Activated CD4-positive, CD25-positive, alpha-beta regulatory T cell treated with anti-CD3 and anti-CD28 coated beads, Interleukin-2, amount 50 U/mL, for 16 hours (primary cell): ENCODE measurements at places on chromosomes 16 and 17.

DNA sequence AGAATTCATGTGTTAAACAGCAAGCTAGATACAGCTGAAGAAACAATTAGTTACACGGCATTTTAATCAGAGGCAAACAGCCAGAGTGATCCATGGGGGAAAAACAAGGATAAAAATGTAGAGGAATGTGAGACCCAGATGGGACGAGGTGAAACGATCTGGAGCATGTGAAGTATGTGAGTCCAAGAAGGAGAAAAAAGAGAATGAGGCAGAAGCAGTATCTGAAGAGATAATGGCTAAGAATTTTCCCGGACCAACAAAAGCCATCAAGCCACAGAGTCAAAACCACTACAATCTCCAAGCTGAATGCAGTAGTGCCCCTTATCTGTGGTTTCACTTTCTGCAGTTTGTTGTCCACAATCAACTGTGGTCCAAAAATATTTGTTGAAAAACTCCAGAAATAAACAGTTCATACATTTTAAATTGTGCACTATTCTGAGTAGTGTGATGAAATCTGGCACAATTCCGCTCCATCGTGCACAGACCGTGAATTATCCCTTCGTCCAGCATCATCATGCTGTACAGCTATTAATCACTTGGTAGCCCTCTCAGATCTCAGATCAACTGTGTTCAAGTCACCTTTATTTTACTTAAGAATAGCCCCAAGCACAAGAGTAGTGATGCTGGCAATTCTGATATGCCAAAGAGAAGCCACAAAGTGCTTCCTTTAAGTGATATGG, 18.8 kb downstream of the MYH10 start:
- DNase-seq = no peak

- no peak for DNase-seq
These were observed 105.8 kb downstream of the TANC2 start for GRCh38 chr17:63071797-63072196.

GRCh38 chr17:41340934-41341861, 9.4 kb downstream of the KRT33A start:
- DNase-seq = no peak

DNA sequence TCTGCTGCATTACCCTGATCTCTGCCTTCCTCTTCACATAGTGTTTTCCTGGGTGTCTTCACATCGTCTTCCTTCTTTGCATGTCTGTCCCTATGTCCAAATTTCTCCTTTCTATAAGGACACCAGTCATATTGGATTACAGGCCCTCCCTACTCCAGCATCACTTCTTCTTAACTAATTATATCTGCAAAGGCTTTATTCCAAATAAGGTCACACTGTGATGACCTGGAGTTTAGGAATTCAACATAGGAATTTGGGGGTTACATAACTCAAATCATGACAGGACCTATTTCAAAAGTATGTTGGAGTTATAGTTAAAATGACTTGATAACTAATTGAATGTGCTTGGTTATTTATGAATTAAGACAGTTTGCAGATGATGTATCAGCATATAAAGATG, 490.5 kb upstream of the ERCC4 start:
- DNase-seq = no peak

- DNase-seq = no peak
These were observed 1.3 kb upstream of the NLGN2 start for GRCh38 chr17:7406235-7406825.

DNA sequence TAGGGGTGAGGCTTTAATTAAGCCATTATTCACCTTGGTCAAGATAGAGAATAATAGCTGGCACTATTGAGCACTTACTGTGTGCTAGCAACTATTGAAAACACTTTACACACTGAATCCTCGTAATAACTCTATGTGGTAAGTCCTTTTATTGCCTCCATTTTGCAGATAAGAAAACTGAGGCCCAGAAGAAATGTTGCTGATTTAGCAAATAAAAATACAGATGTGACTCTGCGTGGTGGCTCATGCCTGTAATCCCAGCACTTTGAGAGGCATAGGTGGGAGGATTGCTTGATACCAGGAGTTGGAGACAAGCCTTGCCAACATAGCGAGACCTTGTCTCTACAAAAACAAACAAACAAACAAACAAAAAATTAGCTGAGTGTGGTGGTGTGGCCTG, 19.4 kb downstream of the OTOA start:
- DNase-seq = no peak

GRCh38 chr16:84922351-84923120, 88.8 kb downstream of the ZDHHC7 start:
- DNase-seq = no peak

GRCh38 chr16:74752258-74752657, 22.4 kb downstream of the FA2H start:
- DNase-seq = no peak

- no peak for DNase-seq
These were observed 13.7 kb downstream of the MXRA7 start for GRCh38 chr17:76696763-76697701.

GRCh38 chr17:50361561-50362480, 11.2 kb downstream of the MRPL27 start:
- DNase-seq = peak; percentile 28

GRCh38 chr16:48603647-48604376, 6.2 kb downstream of the N4BP1 start:
- DNase-seq = no peak

DNA sequence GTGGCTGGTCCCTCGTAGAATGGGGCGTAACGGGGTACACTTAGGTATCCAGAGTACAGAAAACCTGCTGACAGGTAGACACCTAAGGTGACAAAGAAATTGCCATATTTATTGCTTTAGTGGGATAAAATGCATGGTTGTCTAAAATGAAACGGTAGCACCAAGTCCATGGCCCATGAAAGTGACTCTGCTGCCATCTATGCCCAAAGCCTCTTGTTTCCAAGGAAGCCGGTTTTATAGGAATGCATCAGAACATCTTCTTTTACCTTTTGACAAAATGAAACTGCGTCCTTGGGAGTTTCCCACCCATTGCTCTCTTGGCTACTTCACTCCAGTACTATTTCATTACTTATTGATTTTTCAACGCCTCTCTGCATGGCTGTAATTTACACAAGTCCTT, 151.3 kb upstream of the ZFHX3 start:
- DNase-seq = no peak

DNA sequence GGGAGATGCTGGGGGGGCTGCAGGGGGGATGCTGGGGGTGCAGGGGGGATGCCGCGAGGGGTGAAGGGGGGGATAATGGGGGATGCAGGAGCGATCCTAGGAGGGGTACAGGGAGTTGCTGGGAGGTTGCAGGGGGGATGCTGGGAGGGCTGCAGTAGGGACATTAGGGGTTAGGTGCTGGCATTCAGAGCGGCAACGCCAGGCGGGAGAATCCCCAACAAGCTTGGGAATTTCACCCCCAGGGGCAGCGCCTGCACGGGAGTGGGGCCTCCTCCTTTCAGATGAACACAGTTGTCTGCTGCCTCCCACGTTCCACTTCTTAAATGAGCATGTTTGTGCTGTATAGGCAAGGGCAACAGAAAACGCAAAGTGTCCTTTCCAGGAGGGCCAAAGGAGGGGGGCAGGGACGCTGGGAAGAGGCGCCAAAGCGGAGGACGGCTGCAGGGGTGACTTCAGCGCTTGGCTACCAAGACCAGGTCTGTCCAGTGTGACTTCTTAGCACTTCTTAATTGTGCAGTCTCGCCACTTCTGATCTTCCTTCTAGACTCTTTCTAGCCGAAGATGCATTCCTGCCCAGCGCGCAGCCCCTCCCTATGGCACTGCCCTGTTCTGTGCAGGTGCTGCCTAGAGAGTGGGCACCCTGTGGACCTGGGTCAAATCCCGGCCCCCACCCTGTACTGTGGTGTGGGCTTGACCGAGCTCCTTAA, 2.0 kb upstream of the SLC6A4 start:
- DNase-seq = no peak

GRCh38 chr16:11835891-11836649, 15.3 kb downstream of the RSL1D1 start:
- no peak for DNase-seq

DNA sequence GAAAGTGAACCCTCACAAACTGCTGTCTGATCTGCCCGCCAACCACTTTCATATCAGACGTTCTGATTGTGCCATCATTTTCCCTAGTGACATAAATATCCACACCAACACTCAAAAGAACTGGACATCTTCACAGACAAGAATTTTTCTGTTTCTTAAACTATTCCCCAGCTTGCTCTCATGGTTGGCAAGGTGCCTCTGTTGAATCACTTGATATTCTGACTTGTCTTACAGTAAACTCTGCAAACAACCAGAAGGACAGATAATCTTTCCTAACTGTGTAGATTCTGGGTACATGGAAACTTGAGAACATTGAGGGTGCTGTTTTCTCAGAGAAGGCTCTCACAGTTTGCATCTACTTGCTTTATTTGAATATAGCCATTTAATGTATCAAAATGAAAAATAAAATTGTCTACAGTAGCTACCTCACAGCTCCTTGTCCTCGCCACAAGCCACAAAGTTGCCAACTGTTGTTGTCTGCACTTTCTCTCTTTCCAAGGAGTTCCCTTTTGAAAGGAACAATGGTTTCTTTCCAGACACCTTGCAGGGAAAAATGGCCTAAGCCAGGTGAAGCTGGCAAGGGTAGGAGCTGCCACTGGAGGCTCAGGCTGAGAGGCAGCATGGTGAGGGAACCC, 46.0 kb upstream of the ADAMTS18 start:
- DNase-seq = no peak

DNA sequence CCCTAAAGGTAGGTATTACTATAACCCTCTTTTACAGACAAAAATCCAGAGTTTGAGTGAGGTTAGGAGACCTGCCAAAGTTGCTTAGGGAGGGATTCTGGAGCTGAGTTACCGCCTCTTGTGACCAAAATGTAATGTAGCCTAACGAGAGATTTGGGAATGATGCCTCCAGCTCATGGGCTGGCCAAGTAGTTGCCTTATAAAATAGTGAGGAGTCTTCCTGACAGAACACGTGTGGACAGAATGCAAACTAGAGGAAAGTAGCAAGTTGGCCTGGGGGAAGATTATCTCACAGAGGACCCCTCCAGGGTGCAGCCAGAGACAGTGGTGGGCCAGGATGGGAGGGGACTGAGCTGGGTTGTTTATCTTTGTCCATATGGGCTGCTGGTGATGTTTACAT, 543.7 kb upstream of the CDH11 start:
- DNase-seq = no peak

DNA sequence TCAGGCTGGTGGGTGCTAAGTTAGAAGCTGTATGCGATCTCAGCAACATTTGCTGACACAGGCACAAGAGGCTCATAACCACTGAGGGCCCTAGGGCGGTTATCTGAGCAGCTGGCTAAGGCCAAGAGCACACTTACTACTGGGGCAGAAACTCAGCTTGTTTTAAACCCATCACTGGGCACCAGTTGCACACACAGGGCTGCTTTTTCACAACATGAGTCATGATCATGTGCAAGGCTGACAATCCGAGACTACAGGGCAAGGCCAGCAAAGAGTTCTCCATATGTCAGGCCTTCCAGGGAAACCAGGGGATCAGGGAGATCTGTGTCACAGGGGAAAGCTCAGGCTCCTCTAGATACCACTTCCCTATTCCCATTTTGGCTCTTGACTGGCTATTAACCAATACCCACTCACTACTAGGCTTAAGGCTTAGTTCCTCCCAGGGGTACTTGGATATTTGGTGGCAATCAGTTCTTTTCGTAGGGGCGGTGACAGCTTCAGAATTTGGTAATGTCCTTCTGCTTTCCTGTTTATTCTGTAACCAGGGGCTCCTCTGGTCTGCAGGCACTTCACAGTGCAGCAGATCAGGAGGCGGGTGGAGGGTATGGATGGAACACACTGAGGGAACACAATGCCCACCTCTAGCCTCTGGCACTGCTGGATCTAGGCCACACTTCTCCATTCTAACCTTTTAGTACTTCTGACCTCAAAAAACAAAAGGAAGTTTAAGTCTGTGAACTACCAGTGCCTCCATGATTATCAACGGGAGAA, 44.9 kb upstream of the ERN1 start:
- no peak for DNase-seq

- DNase-seq = no peak
These were observed 15.1 kb upstream of the MAP2K3 start for GRCh38 chr17:21269394-21269793.

GRCh38 chr17:67105213-67105612, 60.9 kb downstream of the CACNG1 start:
- DNase-seq = no peak

DNA sequence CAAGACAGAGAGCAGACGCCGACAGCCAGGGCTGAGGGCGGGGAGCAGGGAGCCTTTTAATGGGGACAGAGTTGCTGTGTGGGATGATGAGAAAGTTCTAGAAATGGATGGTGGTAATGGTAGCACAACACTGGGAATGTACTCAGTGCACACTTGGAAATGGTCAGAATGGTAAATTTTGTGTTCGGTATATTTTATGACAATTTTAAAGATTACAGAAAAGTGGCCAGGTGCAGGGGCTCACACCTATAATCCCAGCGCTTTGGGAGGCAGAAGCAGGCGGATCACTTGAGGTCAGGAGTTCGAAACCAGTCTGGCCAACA, 243.2 kb upstream of the CIBAR2 start:
- no peak for DNase-seq

GRCh38 chr16:4510131-4510530, 28.4 kb downstream of the CDIP1 start:
- DNase-seq = no peak

DNA sequence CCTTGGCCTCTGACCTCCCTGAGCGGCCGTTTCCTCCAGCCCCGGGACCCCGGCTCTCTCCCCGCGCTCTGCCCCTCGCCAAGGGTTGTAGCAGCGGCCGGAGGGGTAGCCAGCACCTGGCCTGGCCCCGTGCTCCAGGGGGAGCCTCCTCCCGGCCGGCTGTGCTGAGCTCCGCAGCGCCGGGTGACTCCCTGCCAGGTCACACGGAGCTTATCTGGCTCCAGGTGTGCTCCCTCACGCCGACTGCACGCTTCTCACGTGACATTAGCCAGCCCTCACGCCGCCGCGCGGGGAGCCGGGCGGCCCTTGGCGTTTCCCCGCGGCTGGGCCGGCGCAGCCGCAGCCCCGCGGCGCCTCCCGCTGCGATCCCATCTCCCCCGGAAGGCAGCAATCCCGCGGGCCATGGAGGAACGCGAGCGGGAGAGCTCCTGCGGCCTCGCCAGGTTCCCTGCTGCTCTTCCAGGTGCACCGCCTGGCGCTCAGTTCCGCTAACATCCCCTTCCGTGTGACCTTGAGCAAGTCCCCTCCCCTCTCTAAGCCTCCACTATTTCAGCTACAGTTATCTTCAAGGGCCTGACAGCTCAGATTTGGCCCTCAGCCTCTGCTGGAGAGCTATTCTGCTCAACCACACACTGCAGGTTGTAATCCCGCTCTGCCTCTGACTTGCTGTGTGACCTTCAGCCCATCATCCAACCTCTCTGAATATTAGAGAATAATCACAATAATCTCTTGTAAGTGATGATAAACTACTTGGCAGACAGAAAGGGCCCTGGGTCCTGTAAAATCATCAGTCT, 3.4 kb downstream of the MYO18A start:
- DNase-seq = no peak

GRCh38 chr17:38960402-38960801, 6.8 kb downstream of the FBXO47 start:
- DNase-seq = no peak

- no peak for DNase-seq
These were observed 18.2 kb upstream of the CMTM4 start for GRCh38 chr16:66714654-66715307.
